ENCODE measurements at places on chromosomes 3 and 15.

- DNase-seq, result no peak
Measured at GRCh38 chr3:151383111-151383510, 1.4 kb downstream of the P2RY12 start.

DNA sequence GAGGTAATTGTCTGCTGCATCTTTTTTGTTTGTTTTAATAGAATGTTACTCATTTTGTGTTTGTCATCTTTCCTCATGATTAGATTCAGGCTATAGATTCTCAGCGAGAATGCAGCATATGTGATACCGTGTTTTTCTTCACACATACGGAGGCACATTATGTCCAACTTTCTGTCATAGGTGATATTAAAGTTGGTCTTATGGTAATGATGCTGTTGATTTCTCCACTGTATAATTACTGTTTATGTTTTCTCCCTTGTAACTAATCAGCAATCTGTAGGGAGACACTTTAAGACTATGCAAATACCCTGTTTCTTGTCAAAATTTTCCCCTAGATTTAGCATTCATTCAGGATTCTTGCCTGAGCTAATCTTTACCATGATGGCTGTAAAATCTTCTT is 87.6 kb downstream of the CLDN1 start:
- no peak for DNase-seq

DNA sequence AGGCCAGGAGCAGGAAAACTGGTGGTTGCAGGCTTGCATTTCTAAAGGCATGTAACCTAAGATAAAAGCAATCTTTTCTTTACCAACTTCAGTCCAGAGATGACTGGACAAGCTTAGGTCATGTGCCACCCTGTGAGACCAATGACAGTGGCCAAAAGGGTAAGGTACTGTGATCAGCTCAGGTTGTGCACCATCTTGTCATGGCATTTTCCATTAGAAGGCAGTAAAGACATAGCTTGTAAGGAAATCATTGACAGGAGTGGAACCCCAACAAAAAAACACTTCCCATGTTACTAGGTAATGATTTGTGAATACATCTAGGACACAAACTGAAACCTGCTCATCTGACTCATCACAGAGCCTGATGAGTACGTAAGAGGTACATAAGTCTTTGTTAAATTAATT is 35.2 kb downstream of the SSR3 start:
- no peak for DNase-seq

- DNase-seq, result no peak
Measured at GRCh38 chr3:130509008-130509407, 8.0 kb upstream of the COL6A6 start.

DNA sequence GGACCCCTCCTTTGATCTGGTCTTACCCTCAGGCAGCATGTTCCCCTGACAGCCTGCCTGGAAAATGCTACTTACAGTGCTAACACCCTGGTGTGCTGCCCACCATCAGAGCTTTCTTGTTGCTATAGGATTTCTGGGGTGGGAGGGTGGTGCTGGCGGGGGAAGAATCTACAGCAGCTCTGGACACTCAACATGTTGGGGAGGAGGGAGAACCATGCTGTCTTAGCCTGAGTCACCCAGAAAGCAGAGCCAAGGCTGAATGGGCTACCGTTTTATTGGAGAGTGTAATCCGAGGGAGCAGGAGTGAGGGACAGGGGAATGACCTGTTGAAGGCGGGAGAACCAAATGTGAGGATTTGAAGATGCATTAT is 45.6 kb downstream of the MFSD1 start:
- DNase-seq, result no peak

GRCh38 chr3:73765878-73766545 is 141.3 kb upstream of the PDZRN3 start:
- DNase-seq, result no peak

DNA sequence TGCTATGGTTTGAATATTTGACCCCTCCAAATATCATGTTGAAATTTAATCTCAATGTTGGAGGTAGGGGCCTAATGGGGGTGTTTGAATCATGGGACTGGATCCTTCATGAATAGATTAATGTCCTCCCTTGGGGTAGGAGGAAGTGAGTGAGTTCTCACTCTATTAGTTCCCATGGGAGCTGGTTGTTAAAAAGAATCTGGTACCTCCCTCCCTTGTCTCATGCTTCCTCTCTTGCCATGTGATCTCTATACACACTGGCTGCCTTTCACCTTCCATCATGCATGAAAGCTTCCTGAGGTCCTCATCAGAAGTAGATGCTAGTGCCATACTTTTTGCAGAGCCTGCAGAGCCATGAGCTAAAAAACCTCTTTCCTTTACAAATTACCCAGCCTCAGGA is 177.7 kb upstream of the MCTP2 start:
- no peak for DNase-seq

DNA sequence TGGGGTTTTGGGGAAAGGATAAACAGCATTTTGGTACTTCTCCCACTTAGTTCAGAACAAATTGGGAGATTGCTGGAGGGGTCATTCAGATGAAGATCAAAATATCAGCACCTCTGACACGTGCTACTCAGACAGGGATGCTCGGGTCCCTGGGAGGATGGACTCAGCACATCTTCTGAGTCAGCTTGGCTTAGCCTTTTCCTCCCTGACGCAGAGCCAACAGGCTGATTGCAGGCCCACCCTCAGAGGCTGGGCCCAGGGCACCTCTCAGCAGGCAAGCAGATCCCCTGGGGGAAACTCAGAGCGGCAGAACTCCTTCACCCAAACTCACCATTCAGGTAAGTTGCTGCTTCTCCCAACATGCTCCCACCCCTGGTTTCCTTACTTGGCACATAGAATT is 304.9 kb downstream of the TLE3 start:
- no peak for DNase-seq

GRCh38 chr3:49903451-49904424 is at the start of gene MST1R:
MST1R (minus strand) TSS chr3:49903873; CDS start chr3:49903609, 264 bp downstream.
- DNase-seq, result peak; percentile 95

DNA sequence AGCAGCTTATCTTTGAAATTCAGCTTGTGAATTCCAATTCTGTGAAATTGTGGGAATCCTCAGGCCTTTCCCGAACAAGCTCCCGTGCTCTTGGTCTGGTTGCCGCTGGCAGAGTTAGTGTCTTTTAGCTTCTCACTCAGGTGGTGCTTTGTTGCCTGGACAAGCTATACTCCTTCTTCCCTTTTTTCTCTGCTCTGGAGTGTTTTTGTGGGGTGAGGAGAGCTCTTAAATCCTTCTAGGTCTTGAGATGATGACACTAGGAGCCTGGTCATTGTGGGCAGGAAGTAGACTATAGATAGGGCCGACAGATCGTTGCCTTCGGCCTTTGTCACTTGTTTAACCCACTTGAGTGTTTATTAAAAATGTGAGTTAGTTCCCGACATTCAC is 93.8 kb downstream of the SLCO3A1 start:
- DNase-seq, result no peak

DNA sequence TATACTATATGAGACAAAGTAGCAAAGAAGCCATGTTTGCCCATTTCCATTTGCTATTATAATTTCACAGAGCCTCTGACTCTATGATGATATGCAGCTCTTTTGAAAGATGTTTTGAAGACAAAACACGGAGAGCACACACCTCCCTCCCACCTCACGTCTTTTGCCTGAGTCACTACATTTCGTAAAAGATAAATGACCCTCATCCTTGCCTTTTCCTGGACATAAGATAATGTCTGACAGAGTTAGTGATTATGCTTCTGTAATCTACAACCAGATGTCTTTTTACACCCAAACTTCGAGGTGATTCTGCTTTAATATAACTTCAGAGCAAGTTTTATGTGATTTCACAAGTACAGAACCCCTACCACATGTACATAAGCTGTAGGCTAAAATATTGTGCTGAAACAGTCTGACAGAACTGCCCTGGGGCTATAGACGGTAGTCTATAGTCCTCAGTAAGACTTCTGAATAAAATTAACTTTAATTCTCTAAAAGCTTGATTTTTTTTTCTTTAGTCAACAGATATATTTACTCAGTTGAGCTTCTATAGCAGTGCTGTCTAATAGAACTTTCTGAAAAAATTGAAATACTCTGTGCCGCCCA is 99.9 kb downstream of the CD200R1L start:
- no peak for DNase-seq

GRCh38 chr3:157409516-157409915 is 27.1 kb upstream of the PTX3 start:
- no peak for DNase-seq

DNA sequence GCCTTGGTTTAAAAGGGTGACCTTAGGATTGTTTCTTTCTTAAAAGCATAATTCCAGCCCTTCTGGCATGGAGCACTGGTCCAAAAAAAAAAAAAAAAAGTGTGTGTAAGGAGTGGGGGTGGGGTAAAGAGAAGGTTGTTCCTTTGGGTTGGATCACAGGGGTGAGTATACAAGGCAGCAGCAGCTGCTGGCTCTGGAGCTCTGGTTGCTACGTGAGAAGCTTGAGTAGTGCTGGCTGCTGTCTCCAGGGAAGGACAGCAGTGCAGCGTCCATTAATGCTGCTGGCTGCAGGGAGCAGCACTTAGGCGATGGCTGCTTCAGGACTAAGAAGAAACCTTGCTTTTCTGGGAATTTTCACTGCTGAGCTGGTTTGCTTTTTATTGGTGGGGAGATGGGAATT is 2.3 kb downstream of the SETD5 start:
- DNase-seq, result peak; percentile 49

DNA sequence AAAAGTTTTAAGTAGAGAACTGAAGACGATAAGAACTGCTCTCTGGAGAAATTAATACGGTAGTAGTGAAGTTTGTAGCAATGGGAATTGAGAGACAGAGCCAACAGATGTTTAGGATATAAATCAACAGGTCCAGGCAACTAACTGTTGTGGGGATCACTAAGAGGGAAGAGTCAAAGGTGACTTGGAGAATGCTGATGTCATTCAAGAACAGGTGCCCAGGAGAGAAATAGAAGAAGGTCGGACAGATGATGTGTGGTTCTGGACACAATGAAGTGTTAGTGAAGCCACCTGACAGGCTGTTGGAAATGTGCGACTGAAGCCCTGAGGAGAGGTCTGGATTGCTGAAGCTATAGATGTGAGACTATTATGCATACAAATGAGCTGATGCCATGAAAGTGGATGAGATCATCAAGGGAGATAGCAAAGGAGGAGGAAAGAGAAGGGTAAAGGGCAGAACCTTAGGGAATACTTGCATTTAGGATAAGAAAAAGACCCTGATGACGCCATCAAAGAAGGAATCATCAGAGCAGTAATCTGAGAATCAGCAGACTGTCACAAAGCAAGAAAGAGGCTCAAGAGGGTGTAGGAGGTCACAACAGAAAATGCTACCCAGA is 183.7 kb downstream of the FRMD5 start:
- no peak for DNase-seq

DNA sequence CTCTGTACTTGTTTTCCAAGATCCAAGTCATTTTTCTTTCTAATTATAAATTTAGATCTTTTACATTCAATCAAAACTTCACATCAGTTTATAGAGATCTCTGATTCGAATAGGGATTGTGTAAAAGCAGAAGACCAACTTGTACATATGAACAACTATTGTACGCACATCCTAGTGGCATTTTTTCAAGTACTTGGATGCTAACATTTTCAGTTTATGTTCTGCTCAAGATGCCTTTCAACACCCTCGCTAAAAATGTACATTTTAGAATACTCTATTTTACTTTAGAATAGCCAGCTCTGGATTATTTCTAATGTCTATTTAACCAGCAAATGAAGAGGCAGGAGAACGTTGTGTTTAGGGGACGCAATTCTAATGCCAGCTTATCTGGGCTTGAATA is 340.7 kb downstream of the ROBO1 start:
- DNase-seq, result no peak

DNA sequence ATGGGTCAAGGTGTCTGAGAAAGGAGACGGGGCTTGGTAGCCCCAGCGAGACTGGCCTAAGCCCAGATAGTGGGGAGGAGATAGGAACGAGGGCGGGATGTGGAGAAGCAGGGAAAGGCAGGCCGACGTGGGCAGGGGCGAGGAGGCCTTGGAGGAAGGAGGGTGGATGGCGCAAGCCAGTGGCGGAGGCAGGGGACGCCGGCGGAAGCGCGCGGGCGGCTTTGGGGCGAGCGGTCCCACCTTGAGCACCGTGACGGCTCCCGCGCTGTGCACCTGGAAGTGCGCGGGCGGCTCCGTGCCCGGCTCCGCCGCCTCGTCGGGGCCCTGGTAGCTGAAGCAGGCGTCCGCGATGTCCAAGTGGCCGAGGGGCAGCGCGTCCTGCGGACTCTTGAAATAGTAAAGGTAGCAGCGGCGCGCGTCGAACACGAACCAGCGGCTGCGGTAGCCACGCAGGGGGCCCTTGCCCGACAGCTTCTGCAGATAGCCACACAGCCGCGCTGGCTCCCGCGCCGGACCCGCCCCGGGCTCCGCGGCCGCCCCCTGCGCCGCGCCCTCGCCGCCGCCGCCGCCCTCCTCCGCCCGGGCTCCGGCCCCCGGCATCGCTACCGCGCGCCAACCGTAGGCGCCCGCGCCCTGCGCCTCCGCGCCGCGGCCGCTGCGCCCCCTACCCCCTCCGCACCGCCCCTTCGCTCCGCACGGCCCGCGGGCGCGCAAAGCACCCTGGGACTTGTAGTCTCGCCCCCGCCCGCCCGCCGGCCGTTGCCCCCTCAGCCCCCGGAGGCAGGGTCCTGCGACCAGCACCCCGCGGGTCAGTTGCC is at the start of gene TBC1D2B:
TBC1D2B (minus strand) TSS at position 659 of the 818 bp plus-strand sequence; CDS start at position 600, 59 bp downstream.
- no peak for DNase-seq

GRCh38 chr3:108338901-108339545 is 42.7 kb downstream of the HHLA2 start:
- no peak for DNase-seq

GRCh38 chr3:8736436-8736835 is 2.8 kb downstream of the CAV3 start:
- no peak for DNase-seq

- no peak for DNase-seq
Measured at GRCh38 chr15:34259566-34259965, 34.8 kb downstream of the EMC4 start.

- peak; percentile 39 for DNase-seq
Measured at GRCh38 chr3:126911162-126912026, 71.5 kb upstream of the PLXNA1 start.

- no peak for DNase-seq
Measured at GRCh38 chr3:30581067-30581585, 25.3 kb upstream of the TGFBR2 start.

GRCh38 chr3:196081002-196081833 is 672 bp downstream of the TFRC start:
- DNase-seq, result no peak

DNA sequence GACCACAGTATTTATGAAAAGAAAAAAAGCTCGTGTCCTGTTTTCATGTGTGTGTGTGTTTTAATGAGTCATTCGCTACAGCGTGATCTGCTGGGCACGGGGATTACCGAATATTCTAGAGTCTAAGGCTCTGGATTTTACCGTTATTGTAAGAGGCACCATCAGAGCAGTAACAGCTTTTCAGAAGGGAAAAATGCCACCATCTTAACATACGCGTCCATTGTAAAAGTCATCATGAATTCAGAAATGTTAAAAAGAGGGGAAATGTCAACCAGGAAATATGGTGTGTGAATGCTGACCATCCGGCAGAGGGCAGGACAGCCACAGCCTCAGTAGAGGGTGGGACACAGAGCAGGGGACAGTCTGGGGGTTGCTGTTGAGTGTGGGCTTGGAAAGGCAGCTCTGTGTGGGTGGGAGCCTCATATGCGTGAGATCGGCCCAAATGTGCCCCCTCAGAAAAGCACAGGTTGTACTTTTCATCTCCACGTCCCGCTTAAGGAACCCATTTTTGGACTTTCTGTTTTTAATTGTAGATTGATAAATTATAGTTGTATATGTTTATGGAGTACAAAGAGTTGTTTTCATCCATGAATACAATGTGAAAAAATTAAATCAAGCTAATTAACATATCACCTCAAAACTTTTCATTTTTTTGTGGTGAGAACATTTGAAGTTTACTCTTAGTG is 69.6 kb downstream of the ASB7 start:
- no peak for DNase-seq

- DNase-seq, result no peak
Measured at GRCh38 chr3:46470831-46471230, 6.1 kb upstream of the LTF start.

GRCh38 chr3:111715911-111716523 is 120.9 kb upstream of the ZBED2 start:
- peak; percentile 59 for DNase-seq
